ENCODE measurements at places on chromosomes 13 and 19. TPM values are rescaled to one million over a fixed set of nuclear protein-coding genes. Genes with fewer than 3 reads are reported as not detected.
A peak's percentile ranks its signal among the peaks of the same experiment; 100 is the strongest.

Gene KLK6
- polyA plus RNA-seq, result not detected

Gene CACNA1A
- polyA plus RNA-seq, result 0.27 TPM

- DNase-seq, result no peak
These were observed 127.4 kb downstream of the LMO7 start for GRCh38 chr13:75763512-75763911.

DNA sequence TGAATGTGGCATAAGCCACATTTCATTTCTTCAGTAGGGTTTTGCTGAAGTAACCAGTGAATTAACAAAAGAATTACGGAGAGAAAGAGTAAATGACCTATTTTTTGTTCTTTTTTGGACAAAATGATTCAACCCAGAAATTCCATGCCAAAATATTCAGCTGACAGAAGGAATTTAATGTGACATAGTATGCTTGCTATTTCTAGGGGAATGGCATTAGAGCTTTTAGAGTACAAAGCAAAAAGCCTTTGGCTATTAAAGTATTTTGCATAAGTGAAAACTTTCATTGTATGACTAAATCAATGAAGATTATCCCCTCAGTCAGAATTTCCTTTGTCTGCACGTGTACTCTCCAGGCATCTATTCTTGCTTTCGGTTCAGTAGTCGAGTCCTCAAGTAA, 465.3 kb downstream of the COG6 start:
- no peak for DNase-seq

GRCh38 chr19:9850235-9850959, 15.3 kb downstream of the PIN1 start:
- DNase-seq, result no peak

Gene CLEC17A
- not detected for polyA plus RNA-seq

Gene POGLUT2
- 5.3 TPM for polyA plus RNA-seq

- no peak for DNase-seq
These were observed 9.8 kb downstream of the PNMA8A start for GRCh38 chr19:46461537-46461936.

GRCh38 chr13:112984954-112985802, 16.2 kb downstream of the MCF2L start:
- no peak for DNase-seq

Gene LENG1
- polyA plus RNA-seq, result 13.8 TPM

Gene HSH2D
- polyA plus RNA-seq, result not detected

- no peak for DNase-seq
These were observed 234.9 kb downstream of the LMO7 start for GRCh38 chr13:75871059-75871458.

DNA sequence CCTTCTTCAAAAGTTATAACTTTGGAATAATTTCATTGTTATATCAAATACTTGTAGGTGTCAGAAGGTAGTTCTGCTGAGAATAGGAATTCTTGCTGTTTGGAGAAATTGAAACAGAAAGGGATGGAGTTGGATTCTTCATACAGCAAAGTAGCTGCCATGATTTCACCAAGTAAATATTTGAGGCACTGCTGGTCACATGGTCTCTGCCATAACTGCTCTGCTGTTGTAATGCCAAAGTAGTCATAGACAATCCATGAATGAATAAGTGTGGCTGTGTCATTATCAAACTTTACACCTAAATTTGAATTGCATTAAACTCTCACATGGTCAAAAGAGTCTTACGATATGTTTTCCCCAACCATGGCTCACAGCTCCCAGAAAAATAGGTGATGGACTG, 308.6 kb downstream of the GPC6 start:
- peak; percentile 2 for DNase-seq

GRCh38 chr19:12706332-12706718, 9.9 kb upstream of the FBXW9 start:
- no peak for DNase-seq

DNA sequence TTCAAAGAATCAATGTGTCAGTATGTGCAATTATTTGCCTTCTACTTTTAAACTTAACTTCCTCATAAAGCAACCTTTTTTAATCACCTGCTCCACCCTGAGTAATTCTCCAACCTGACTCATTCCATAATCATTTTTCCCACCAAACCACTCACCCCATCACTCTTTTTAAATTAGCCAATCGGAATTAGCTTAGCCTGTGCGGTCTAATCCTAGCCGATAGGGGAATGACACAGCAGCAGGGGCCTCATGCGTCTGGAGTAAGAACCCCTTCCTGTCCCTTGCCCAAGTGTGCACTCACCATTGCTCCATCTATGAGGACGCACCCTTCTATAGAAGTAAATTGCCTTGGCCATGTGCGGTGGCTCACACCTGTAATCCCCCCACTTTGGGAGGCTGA, 27.4 kb upstream of the ZNF83 start:
- no peak for DNase-seq

DNA sequence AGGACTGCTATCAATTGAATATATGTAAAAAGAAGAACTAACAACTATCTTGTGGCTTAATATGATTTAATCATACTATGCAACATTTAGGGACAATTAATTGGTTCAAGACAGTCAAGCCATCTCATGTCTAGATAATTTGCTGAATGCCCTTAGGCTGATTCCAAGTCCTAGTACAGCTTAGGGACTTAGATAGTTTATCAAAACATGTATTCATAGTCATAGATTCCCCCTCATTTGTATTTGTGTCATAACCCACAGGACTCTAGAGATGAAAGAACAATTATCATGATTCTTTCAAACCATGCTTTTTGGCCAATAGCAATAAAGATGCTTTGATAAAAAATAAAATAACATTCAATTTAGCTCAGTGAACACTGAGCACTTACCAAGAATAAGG, 607.6 kb downstream of the SLITRK1 start:
- no peak for DNase-seq

Gene PROZ
- not detected for polyA plus RNA-seq

Gene CYP4F8
- polyA plus RNA-seq, result not detected

GRCh38 chr13:95571941-95572340, 19.4 kb downstream of the CLDN10 start:
- no peak for DNase-seq

DNA sequence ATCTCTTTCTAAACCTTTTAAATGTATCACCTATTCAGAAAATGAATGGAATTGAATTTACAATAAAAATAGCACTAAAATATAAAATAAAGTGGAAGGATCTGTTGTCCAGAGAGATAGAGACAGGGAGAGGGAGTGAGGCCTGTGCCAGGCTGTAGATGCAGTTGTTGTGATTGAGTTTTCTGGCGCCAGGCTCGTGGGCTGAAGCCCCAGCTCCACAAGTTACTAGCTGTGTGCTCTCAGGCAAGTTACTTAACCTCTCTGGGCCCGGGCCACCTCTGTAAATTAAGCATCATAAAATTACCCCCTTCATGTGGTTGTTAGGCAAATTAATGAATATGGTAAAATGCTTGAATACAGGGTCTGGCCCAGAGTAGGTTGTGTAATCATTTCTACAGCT, 52.3 kb upstream of the USP29 start:
- no peak for DNase-seq
